ENCODE measurements at places on chromosomes 16 and 17.

DNA sequence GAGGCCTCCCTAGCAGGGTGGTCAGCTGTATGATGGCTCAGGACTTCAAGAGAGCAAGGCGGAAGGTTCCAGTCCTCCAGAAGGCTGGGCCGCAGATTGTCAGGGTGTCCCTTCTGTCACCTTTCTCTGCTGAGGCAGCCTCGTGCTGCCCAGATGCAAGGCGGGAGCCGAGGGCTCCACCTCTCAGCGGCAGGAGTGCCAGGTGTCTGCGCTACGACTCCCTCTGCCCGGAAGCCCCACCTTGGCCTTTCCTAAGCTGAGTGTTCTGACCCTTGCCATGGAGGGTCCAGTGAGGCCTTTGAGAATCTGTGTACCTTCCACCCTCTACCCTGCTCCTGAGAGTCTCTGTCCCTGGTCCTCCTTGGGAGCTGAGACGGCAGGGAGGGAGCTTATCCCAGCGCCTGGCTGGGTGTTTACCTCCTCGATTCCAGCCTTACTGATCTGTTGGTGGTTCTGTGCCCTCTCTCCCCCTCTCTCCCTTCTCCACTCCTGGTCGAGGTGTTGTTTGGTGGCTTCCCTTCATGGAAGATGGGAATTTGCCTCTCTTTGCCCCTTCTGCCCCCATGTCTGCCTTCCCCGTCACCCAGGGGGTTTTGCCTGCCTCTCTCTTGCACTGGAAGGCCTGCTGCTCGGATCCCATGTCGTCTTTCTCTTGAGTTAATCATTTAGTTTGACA lies 2.2 kb upstream of the ZNF750 start:
- DNase-seq: no peak

DNA sequence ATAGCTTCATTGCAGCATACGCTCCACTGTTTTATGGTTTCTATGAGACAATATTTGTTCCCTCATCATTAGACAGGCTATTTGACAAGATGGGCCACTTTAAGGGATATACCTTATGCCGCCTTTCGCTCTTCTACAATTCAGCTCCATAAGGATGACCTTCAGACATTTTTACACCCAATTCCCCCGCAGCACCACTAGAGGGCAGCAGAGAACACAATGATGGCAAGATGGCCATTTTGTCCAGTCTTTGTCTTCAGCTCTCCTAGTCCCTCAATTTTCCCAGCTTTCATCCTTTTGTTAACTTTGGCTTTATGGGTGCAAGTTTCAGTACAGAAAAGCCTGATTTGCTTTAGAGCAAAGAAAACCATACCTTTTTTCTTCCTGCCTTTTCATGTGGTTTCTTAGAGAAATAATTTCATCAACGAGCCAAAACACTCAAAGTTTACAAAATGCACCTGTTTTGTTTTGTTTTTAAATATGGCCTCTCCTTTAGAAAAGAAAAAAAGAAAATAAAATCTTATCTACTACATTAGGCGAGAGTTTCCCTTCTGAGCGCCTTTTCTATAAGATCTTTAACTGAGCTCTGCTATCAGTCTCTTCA lies 355.3 kb downstream of the TOX3 start:
- peak; percentile 76 for DNase-seq

- DNase-seq: no peak
These were observed 298.3 kb downstream of the CDH11 start for GRCh38 chr16:64823481-64824075.

DNA sequence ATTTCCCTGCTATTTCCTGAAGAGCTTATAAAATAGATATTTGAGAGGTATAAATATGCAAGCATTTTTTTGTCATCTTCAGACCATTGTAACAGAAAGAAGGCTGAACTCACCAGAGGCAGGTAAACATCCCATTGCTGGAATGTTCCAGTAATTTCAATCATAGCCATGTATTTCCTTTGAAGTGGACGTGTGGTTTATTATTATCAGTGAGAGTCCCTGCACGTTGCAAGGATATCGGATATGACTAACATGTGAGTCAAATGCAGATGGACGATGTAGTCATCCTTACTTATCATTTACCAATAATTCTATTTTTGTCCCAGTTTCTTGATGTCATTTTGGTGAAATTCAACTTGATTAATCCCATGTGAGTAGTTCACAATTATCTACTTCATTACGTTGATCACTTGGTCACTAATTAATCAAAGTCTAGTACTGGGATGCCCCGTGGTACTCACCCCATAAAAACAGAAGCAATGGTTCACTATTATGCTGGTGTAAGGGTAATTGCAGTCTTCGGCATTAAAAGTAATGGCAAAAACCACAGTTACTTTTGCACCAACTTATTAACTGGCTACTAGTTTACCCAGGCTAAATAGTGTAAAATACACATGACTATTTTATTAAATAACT lies 89.5 kb downstream of the VAT1L start:
- peak; percentile 27 for DNase-seq

DNA sequence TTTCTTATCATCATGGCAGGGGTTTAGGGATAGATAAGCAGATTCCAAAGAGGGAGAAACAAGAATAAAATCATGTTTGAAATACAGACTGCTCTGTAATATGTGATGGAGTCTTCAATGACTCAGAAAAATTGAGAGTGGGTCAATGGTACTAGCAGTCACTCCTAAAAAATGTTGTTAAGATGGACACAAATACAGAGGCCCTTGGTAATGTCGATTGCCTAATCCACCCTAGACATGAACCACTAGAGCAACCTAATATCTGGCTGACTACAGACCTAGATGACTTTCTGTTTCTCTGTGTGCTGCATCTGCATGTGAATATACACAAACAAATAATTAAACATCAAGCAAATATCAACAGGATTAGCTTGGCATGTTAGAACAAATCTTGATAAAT lies 135.8 kb downstream of the CDH8 start:
- no peak for DNase-seq

DNA sequence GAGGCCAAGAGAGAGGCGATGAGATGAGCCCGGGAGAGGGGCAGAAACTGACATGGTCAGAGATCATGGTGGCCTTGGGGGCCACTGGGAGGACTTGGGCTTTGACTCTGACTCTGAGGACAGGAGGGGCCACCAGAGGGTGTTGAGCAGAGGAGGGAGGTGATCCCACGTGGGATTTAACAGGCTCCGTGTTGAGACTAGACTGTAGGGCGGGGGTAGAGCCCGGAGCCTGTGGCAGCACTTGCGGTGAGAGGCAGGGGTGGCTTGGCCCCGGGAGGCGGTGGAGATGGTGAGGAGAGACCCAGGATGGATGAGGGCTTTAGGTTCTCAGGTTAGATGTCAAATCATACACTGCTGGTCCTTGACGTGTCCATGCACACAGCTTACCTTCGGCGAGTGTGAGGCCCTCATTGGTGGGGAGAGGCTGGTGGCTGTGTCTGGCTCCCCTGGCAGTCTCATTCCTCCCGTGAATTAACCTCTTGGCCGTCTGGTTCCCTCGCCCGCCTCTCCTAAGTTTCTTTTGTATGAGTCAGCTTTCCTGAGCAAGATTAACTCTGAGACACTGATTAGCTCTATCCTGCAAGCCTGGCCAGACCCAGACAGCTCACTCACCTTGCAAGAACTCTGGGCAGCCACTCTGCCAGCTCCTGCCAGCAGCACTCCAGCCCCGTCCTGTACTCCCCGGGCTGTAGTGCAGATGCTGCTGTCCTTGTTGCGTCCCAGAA lies 39.7 kb downstream of the VPS35L start:
- DNase-seq: no peak

DNA sequence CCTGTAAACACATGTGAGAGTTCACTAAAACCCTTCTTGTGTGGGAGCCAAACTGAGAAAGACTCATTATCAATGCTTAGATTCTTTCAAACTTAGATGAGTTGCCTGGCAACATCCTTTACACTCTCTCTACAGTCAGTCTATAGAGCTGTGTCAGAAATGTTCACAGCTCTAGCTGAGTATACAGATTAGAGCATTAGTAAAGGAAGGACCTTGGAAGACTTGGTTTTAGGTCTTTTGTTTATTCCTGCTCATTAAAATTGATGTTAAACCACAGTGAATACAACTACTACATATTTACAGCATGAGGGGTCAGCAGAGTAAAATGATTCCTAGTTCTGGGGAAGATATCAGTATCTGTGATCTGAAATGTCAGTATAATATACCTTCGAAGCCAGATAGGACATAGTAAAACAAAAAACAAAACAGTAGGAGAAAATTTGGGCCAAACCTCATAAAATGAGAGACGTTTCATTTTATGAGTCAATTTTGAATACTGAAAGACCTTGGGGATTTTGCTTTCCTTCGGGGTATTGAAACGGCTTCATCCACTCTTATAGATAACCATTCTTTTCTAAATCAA lies 186.0 kb downstream of the TANC2 start:
- DNase-seq: no peak

DNA sequence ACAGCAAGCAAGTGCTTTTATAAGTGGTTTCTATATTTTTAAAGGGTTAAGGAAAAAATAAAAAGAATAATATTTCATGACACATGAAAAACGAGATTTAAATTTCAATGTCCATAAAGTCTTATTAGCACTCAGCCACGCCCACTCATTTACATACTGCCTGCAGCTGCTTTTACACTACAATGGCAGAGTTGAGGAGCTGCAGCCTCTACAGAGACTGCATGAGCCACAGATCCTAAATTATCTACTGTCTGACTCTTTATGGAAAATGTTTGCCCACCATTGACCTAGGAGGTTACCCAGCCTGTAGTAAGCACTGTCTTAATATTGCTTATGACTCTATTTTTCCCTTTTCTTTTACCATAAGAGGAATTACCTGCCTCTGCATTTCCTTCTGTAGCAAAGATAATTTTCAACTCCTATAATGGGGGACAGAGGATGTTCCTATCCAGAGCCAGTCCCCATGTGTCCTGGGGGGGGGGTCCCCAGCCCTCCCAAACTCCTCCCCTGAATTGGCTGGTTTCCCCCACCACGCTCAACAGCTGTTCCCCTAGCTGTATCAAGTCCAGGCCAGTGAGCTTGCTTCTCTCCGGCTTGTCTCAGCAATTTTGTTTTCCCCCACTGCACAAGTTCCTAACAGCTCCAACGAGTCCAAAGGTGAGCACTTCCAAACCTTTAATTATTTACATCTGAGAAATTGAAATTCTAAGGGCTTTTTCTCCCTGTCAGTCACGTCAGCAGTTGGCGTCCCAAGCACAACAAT lies 139.4 kb upstream of the ERCC4 start:
- DNase-seq: no peak

- DNase-seq: no peak
These were observed 72.6 kb downstream of the CDK12 start for GRCh38 chr17:39533891-39534290.

- no peak for DNase-seq
These were observed 44.9 kb upstream of the TANGO6 start for GRCh38 chr16:68798398-68798797.

GRCh38 chr16:68993885-68994284 lies 111.6 kb upstream of the HAS3 start:
- DNase-seq: peak; percentile 82

GRCh38 chr16:49632795-49633184 lies 223.1 kb downstream of the ZNF423 start:
- DNase-seq: no peak

- no peak for DNase-seq
These were observed 88.2 kb downstream of the CHD9 start for GRCh38 chr16:53142823-53143568.

All from HepG2 (cell line).